ENCODE measurements at places on chromosomes 16 and 17.
A peak's percentile ranks its signal among the peaks of the same experiment; 100 is the strongest.

GRCh38 chr17:80923211-80924110, 68.2 kb upstream of the CHMP6 start:
- DNase-seq = no peak

DNA sequence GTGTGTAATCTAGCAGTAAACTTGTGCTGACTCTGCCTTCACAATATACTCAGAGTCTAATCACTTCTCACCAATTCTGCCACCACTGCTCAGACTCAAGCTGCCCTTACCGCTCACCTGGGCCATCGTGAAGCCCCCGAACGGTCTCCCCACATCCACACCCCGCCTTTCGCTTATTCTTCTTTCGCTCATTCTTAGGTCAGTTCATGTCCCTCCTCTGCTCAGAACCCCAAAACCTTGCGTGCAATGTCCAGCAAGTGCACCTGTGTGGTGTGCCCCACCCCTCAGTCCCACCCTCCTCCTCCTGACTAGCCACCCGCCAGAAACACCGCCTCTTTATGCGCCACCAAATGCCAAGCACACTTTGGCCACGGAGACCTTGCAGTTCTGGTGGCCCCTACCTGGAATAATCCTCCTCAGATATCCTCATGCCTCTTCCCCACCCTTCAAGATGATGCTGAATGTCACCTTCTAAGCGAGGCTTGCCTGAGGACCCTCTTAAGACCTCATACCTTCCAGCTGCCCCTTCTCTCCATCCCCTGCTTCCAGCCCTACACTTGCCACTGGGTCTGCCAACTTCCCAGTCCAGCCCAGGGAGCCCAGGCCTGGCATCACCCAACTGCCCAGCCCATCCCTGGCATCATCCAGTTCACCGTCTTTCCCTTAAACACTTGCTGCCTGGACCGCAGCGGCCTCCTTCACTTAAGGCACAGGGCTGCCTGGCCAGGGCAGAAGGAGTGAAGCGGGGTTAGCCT, 34.3 kb upstream of the RBFOX3 start:
- DNase-seq = no peak

DNA sequence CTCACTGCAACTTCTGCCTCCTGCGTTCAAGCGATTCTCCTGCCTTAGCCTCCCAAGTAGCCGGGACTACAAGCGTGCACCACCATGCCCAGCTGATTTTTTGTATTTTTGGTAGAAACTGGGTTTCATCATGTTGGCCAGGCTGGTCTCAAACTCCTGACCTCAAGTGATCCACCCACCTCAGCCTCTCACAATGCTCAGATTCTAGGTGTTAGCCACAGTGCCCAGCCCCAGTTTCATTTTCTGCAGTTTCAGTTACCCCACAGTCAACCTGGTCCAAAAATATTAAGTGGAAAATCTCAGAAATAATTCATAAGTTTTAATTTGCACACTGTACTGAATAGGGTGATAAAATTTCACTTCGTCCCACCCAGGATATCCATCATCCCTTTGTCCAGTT, 28.7 kb downstream of the KNOP1 start:
- no peak for DNase-seq

GRCh38 chr17:69913216-69913615, 161.8 kb upstream of the KCNJ16 start:
- DNase-seq = no peak

GRCh38 chr17:29344201-29344856, 45.8 kb upstream of the TAOK1 start:
- DNase-seq = no peak

DNA sequence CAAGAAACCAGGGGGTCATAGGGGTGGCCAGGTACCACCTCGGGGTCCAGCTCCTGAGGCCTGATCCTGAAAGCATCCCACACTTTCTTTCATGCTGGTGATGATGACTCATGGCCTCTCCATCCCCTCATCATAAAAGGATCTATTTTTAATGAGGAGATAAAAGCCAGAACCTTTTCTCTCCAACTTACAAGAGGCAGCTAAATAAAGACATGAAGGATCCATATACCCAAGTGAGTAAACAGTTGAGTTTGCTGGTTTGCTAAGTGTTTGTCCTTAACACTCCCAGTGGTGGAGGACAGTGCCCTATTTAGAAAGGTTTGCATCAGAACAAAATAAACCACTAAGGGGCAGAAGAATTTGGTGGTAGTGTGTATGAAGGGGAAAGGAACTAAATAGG, 383.8 kb downstream of the GRIN2A start:
- no peak for DNase-seq

GRCh38 chr17:7340179-7340578, 3.9 kb downstream of the ACAP1 start:
- no peak for DNase-seq

- DNase-seq = peak; percentile 27
Observed at GRCh38 chr16:49890876-49891275, 35.0 kb upstream of the ZNF423 start.

DNA sequence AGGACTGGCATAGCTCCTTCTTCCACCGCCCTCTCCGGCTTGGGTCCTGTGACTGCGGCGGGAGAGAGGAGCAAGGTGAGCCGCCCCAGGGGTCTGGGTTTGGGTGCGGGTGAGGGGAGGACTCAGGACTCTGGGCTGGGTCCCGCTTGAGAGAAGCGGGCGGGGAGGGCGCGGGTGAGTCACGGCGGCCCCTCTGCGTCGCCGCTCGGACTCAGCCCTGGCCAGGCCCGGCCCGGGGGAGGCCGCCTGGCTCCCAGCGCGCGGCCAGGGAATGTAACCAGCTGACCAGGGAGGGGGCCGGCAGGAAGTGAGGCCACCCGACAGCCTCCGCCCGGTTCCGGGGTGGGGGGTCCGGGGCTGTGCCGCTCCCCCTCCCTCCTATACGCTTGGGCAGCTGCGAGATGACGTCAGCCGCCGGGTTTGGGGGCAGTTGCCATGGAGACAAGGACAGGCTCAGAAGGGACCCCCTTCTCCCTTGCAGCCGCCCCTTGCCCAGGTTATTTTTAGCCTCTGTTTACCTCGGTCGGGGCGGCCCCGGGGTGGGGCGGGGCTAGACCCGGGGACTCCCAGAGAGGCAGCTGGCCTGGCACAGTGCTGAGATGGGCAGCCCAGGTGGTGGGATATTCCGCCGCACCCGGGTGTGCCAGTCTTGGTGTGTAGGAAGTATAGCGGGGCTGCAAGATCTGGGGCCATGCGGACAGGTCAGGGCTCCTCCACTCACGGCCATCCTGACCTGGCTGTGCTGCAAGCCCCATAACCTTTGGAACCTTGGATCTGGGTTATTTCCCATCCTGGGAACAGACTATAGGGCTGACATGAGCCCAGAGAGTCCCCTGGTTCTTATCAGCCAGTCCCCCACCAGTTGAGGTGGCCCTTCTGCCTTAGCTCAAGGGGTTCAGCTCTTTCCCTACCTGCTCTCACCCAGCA, 1.6 kb downstream of the RIPOR1 start:
- no peak for DNase-seq

GRCh38 chr17:796609-797008, 14.5 kb downstream of the MRM3 start:
- DNase-seq = no peak
